ENCODE measurements at places on chromosomes 6 and 20.

GRCh38 chr6:73985891-73986290 is 289.9 kb downstream of the CD109 start:
- peak; percentile 99 for DNase-seq

DNA sequence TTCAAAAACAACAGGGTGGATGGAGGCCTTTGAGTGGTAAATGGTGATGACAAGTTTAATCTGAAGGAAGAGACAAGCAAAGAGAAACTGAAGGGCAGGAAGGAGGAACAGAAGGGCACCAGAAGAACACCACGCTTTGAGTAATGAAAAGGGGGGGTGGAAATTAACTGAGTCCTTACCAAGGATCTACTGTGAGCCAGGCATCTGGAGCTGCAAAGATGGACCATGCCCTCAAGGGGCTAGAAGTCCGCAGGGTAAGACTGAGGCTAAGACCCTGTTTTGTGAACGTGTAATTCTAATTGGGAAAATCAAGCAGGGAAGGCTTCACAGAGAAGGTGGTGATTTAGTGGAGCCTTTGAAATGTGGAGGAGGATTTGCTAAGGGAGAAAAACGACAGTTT is 1.6 kb downstream of the NDRG3 start:
- no peak for DNase-seq

DNA sequence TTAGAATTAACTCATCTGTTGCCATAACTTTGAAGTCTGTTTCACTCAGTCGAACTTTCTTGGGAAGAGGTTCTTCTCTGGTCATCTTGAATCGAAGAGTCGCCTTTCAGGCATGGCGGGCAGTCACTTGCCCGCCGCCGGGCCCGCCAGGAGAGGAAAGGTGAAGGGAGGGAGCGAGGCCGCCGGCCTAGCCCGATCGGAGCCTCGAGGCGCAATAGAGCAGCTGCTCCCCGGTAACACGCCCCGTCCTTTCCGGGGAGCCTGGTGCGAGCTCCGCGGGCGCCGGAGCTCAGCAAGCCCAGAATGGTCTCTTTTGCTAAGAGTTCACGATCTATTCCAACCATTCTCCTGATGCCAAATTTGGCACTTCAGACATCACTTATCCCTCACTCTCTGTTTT is 591.8 kb downstream of the TFAP2B start:
- DNase-seq = no peak

DNA sequence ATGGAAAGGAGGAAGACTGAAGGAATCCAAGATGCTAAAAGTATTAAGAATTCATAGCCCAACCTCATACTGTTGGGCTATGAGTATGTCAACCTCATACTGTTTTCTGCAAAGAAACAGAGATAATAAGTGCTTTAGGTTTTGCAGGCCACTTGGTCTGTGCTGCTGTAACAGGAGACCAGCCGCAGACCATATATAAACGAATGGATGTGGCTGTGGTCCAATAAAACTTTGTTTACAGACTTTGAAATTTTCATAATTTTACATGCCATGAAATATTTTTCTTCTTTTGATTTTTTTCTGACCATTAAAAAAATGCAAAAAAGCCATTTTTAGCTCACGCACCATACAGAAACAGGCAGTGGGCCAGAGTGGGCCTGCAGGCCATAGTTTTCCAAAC is 13.7 kb upstream of the THBD start:
- DNase-seq = no peak

DNA sequence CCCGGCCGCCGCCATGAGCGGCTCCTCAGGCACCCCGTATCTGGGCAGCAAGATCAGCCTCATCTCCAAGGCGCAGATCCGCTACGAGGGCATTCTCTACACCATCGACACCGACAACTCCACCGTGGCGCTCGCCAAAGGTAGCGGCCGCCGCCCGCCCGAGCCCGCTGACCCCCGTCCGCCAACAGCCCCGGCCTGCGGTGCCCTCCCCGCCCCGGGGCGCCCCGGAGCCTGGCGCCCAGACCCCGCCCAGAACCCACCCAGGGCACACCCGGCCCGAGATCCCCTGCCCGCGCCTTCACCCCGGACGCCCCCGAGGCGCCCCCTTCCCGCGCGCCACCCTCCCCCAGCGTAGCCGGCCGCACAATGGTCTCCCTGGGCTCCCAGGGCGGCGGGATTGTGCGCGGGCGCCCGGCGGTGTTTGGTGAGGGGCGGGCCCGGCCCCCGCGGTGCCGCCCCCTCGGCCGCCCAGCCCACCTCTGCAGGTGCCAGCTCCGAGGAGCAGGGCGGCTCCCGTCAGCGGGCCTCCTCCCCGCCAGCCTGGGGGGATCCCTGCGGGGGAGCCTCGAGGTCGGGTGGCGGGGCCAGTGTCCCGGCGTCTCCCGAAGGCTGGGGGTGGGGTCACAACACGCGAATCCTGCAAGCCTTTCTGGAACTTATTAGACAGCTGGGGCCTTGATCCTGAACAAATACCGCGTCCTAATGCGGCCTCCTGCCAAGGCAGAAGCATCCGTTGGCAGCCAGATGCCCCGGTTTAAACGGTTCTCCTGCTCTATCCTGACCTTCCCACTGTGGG is 577 bp downstream of the LSM14B start:
- no peak for DNase-seq

Data from GM04503 (cell line).